GM04504 (cell line): ENCODE measurements at places on chromosomes 2 and 18.

- DNase-seq, result no peak
Measured at GRCh38 chr2:171492664-171493063, 29.6 kb upstream of the CYBRD1 start.

GRCh38 chr2:189601043-189601442 is 20.5 kb upstream of the SLC40A1 start:
- no peak for DNase-seq

DNA sequence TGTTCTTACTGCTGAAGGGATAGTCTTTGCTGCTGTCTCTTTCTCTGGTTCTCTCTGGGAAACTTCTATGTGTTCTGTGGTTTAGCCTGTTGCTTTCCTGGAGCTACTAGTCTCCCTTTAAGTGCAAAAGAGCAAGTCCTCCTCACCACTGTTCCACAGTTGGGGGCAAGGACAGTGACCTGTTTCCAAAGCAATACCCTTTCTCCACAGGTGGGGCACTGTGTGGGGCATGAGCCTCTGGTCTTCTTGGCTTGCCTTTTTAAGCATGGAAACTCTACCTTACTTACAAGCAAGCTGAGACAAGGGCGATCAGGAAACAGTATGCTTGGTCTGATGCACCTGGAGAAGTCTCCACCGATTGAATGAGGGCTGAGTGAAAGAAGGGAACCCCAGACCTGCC is 156.7 kb downstream of the CPS1 start:
- DNase-seq, result no peak

DNA sequence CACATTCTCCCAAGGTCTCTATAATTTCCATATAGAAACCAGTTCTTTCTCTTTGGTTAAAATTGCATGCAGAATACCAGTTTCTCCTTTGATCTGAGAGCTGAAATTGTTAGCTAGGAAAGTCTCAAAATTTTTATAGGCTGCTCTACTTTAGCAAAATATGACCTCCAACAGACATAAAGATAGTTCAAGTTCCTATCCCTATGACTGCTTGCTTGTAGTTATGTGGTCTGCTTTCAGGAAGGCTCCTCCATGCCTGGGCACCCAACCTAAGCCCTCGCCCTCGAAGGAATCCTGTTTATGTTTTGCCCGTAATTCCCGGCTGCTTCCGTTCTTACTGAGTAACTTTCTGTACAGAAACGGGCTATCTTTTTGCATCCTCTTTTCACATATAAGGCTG is 28.0 kb upstream of the LTBP1 start:
- no peak for DNase-seq

- no peak for DNase-seq
Measured at GRCh38 chr2:238573916-238574315, 147.2 kb downstream of the ASB1 start.

DNA sequence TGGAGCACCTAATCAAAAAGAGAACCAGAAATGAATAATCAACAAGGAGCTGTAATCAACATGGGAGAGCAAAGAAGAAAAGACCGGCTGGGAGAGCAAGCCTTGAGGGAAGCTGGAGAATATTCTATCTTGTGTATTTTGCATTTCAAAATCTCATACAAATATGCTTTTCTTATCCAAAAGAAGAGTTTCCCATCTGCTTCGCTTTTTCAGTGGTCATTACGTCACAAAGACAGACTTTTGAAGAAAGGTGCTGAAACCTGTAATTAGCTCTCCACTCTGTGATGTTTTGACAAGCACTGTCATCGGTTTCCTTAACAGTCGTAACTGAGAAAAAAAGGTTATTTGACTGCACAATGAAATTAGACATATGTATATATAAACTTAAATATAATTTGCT is 139.1 kb upstream of the TACR1 start:
- no peak for DNase-seq
